Activated gamma-delta T cell (primary cell): ENCODE measurements at places on chromosomes 1 and 21.

GRCh38 chr1:91913018-91913417 lies 27.1 kb upstream of the TGFBR3 start:
- no peak for DNase-seq

DNA sequence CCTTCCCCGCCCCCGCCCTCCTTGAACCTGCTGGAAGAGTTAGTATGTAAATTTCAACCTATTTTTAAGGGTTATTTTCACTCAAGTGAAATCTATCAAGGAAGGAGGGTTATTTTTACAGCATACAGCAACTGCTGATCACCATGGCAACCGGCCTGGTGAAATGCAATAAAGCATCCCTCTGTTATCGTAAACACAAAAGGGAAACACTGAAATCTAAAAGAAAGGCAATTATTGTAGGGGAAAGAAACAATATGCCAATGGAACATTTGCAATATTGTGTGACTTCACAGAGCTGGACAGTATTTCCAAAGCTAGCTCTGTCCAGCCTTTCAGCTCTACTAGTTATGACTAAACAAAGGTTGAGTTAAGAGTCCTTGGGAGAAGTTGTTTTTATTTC lies 588.3 kb upstream of the PBX1 start:
- no peak for DNase-seq

- DNase-seq, result no peak
These were observed 64.6 kb downstream of the SLC66A1 start for GRCh38 chr1:19376428-19377372.

GRCh38 chr1:153485863-153486262 lies 25.4 kb upstream of the S100A7 start:
- no peak for DNase-seq

DNA sequence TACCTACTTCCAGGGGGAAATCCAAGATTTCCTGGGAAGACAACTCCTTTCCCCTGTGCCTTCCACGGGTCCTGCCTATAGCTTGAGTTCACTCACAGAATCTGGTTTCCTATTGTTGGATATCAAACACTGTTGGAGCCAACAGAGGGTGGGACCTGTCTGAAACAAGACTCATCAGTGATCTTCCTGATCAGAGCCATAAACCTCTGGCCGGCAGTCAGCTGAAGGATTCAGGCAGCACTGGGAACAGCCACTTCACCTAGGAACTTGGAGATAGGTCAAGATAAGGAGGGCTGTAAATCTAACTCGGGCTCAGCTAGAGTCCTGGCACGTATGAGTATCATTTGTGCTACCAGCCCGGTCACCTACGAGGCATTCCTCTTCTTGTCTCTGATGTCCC lies 23.3 kb downstream of the SH3BP5L start:
- no peak for DNase-seq

DNA sequence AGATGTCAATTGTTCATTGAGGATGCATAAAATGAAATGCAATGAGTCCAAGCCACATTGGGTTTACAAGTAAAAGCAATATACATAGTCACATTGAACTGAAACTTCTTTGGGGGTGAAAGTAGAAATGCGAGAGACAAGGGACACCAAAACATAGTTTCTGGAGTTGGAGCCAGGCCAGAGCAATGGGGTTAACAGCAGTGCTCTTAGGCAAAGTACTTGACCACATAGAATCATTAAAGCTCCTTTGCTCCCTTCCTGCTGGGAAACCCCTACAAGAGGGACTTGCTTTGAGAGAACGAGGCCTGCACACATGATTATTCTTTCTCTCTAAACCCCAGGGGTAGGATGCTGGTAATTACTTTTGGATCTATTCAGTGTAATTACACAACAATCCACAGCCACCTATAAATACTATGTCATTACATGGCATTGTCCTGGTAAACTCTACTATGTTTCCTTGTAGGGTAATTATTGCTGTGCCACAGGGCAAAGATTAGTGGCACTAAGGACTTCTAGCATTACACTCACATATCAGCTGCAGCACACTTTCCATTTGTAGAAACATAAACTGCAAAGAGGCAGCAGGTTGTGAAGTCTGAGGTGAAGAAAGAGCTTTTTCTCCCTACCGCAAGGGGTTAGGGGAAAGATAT lies 421.6 kb upstream of the PBX1 start:
- DNase-seq, result no peak

- no peak for DNase-seq
These were observed 14.2 kb upstream of the VN1R5 start for GRCh38 chr1:247241691-247242090.

- no peak for DNase-seq
These were observed 37.2 kb upstream of the ETS2 start for GRCh38 chr21:38768471-38769063.

GRCh38 chr1:207004931-207005830 lies 27.4 kb downstream of the C1orf116 start:
- DNase-seq, result no peak

DNA sequence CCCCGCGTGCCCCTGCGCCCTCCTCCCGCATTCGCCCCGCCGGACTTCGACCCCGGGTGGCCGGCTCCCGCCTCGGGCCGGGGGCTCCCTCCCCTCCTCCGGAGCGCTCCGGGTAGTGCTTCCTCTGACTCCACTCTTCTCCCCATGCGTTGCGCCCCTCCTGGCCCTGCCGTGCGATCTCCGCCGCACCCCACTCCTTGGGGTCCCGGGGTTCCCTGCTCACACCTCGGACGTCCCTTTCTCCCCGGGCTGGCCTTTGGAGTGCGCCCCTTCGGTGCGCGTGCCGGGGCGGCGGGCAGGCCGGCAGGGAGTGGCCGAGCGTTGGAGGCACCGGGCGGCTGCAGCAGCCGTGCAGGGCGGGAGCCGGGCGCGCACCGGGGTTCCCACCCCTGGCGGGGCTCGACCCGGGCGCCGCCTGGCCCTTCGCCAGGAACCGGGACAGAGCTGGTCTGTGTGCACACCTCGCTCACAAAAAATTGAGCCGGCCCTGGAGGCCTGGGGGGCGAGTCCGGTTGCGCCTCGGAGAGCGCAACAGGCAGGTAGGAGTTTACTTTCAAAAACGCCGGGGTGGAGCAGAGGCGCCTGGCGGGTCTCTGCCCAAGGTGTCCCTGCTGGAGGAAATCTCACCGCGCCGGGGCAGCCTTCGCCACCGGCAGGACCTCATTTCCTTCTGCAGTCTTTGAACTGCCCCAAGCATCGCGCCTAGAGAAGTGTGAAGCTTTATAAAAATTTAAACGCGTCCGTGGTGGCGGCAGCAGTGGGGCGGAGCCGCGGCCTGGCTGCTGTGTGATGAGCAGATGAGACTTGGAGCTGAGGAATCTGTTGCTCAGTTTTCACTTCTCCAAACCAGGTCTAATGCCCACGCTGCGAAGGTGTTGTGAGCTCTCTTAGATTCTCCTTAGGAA lies 650 bp downstream of the VANGL1 start:
- peak; percentile 21 for DNase-seq

- no peak for DNase-seq
These were observed 22.2 kb upstream of the KPRP start for GRCh38 chr1:152735648-152736047.

- DNase-seq, result no peak
These were observed 5.3 kb downstream of the ADIPOR1 start for GRCh38 chr1:202952818-202953217.

DNA sequence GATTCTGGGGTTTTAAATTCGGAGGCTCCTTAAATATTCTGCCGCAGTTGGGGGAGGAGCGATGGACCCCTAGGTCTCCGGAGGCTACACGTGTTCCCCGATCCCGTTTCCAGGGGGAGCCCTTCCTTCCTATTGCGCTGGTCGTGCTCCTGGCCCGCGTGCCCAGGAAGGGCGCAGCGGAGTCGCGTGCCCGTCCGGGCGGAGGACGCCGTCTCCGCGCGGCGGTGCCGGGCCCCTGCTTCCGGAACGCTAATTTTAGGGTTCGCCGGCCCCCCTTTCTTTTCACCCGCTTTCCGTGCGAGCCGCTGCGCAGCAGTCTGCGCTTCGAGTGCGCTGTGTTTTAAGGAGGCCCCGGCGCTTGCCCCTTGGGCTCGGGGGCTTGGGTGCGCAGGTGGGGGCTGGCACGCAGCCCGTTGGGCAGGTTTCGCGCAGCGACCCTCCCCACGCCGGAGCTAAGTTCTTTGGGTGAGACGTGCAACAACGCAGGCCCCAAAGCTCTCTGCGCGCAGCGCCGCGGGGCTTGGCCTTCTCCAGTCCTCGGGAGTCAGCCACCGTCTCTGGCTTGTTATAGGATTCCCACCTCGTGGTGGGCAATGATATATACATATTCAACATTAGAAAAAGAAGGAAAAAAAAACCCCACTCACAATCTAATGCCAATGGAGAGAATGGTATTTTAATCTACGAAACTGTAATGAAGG lies 43.5 kb upstream of the DNAJC6 start:
- DNase-seq, result peak; percentile 18

DNA sequence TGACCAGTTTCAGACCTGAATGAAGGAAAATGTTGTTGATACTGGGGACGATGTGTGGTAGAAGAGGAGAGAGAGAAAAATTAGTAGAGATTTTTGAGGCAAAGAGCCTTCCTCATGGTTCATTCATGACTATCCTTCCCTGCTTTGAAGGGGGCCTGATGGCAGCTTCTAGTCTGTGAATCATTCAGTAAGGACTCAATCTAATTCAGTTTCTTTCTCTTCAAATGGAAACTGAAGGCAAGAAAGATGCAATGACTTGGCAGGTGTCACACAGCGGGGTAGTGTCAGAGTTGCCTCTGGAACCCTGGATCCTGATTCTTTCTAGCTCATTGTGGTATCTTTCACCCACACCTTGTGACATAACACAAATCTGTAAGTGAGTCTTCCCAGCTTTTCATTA lies 14.9 kb upstream of the CD5L start:
- no peak for DNase-seq

- no peak for DNase-seq
These were observed 288.2 kb downstream of the PTPRU start for GRCh38 chr1:29524285-29525065.

- no peak for DNase-seq
These were observed 19.8 kb downstream of the ERRFI1 start for GRCh38 chr1:8006037-8006963.

DNA sequence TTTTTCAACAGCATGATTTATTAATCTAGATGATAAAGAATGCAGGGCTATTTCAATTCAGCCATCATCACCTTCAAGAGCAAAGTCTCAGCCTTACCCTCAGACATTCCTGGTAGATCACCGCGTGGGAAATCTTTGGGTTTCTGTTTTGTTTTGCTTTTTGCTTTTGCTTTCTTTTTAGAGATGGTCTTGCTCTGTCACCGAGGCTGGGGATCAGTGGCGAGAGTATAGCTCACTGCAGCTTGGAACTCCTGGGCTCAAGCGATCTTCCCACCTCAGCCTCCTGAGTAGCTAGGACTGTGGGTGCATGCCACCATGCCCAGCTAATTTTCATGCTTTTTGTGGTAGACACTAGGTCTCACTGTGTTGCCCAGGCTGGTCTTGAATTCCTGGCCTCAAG lies 289.7 kb downstream of the AJAP1 start:
- no peak for DNase-seq

- DNase-seq, result no peak
These were observed 894 bp downstream of the EPB41 start for GRCh38 chr1:28915031-28915895.

- no peak for DNase-seq
These were observed 514 bp downstream of the FAM43B start for GRCh38 chr1:20552728-20553445.

DNA sequence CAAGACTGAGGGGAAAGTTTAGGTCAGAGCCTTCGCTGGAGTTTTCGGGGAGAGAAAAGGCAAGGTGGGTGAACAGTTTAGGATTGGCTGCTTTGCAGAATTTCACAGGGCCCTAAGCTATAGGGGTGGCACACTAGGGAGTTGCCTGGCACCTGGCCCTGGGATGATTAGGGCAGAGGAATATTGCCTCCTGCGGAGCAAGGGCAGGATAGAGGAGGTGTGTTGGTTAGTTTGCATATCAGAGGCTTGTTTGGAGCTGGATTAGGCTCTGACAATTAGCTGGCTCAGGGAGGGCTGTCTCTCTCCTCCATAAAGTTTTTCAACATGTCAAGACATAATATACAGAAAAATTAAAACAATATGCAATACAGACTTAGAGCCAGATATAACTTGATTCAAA lies 436.4 kb downstream of the DISC1 start:
- no peak for DNase-seq

DNA sequence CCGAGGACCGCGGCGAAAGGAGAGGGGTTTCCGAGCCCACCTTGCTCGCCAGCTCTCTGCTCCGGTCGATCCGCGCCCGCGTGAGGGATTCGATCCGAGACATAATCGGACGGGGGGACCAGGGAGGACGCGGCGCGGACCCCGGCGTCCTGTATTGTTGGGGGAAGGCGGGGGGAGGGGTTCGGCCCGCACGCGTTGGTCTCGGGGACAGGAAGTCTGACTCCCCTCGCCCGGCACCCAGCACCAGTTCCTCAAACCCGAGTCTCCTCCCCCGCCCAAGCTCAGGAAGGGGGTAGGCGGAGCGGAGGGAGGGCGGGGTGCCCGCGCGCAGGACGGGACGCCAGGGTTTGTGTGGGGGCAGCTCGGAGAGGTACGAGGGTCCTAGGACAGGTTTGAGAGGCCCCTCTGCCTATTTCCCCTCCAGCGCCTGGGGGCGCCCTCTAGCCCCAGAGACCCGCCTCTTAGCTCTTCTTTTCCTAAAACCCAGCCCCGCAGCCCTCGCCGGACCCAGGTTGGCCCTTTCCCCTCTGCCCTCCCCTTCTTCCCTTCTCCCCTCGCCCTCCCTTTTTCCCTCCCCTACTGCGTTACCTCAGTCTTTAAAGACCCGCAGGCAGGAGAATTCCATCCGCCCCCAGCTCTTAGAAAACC lies at the start of gene ARHGEF2:
TSS of gene ARHGEF2 (minus strand) at position 223 of the 648 bp plus-strand sequence. CDS start at position 103, 120 bp downstream.
- peak; percentile 55 for DNase-seq

DNA sequence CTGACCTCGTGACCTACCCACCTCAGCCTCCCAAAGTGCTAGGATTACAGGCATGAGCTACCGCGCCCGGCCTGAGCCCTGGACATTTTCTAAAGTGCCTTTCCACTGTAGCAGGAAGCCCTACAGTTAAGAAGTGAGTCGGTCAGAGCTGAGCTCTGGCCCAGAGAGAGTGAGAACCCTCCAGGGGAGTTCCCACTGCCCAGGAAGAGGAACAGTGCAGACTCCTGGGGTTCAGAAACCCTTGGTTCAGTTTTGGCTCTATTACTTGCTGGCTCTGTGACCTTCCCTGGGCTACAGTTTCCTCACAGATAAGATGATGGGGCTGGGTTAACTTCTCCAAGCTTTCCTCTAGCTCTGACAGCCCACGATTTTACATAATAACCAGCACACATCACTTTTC lies 20.9 kb downstream of the SLC9A1 start:
- no peak for DNase-seq

DNA sequence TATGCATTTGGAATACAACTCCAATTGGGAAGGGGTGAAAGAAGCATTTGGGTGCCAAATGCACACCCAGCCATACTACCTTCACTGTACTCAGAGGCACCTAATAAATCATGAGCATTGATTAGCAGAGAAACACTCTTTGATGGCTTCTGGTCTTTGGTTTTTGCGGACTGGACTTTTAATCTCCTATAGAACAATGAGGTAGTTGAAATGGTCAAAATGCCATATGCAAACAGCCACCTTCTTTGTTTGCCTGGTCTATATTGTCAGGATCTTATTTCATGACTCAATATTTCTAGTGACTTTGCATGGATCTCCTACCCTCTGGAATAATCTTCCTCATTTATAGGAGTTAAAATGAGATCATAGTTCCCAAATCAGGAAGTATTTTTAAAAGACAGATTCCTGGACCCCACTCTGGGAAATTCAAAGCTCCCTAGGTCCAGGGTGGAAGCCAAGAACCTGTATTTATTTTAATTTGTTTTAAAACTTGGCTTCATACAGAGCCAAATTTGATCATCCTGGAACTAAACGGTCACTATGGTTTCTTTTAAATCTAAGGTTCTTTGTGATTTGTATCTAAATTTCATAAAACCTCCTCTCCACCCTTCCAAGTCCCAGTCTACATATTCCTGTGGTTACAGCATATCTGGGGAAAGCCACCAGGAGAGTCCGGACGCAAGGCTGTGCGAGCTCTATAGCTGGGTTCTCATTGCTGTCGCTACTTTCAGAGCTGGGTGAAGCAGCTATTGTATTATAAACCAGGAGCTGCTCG lies 8.7 kb downstream of the FAM3B start:
- DNase-seq, result no peak
